Stimulated activated CD4-positive, alpha-beta T cell treated with anti-CD3 and anti-CD28 coated beads, Interleukin-2, amount 100 ng/mL, for 24 hours (primary cell): ENCODE measurements at places on chromosomes 13 and 19.

DNA sequence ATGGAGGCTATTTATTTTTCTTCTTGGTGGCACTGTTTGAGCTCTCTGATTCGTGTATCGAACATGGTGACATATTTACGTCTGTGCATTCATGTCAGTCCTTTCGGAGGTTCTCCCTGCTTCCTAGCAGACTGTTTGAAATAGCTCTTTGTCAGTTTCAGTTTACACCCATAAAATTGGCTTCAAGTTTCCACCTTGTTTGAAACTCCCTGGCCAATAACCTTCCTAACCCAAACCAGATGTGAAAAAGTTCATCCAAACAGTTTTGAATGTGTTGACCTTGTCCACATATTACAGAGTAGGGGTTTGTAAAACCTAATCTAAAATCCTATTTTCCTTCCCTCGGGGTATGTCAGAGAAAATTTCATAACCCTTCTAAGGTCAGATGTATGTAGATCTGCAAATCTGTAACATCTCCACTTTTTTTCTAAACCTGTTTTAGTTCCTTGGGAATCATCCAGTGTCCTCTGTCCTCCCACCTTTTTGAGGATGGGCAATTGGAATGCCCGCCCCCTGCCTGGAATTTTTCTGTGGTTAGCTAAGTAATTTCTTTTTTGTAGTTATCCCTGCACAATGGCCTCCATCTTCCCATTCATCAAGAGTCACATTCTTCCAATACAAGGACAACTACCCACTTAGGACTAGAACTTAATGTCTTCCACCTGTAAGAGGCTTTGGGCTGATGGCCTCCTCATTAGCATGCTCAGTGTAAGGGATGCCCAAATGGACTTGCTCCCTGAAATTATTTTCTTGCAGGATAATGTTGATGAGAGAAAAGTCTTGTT lies 499.8 kb downstream of the GPC6 start:
- DNase-seq = no peak

- DNase-seq = no peak
These were observed 3.7 kb upstream of the IRS2 start for GRCh38 chr13:109790086-109790485.

GRCh38 chr13:98994896-98995295 lies 17.0 kb upstream of the DOCK9 start:
- DNase-seq = no peak

DNA sequence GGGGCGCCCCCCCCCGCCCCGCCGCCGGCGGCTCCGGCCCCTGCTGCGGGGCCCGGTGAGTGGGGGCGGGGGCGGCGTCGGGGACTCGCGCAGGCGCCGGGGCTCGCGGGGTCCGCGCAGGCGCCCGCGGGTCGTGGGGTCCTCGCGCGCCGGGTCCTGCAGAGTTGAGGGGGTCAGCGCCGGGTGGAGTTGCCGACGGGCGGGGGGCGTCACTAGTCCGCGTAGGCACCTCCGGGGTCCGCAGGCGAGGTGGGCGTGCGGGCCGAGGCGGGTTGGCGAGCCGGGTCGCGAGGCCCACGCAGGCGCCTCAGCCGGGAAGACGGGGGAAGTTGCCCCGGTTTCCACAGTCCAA lies 365 bp downstream of the PPP6R1 start:
- peak; percentile 64 for DNase-seq

DNA sequence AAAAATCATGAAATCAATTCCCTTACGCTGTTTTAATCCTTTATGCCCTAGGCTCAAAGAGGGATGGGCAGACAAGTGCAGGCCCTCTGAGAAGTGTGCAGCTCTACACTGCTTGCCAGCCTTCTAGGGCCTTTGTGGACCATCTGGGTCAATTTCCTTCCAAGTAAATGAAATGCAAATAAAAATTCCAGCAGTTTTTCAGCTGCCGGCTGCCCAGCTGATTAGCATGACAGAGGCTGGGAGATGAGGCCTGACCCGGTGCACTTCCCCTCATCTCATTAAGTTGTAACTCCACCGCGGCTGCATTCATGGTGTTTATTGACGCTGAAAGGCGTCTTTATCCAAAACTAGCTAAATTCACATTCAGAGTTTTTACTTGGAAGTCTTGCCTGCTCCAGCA lies 47.5 kb upstream of the GSX1 start:
- no peak for DNase-seq

DNA sequence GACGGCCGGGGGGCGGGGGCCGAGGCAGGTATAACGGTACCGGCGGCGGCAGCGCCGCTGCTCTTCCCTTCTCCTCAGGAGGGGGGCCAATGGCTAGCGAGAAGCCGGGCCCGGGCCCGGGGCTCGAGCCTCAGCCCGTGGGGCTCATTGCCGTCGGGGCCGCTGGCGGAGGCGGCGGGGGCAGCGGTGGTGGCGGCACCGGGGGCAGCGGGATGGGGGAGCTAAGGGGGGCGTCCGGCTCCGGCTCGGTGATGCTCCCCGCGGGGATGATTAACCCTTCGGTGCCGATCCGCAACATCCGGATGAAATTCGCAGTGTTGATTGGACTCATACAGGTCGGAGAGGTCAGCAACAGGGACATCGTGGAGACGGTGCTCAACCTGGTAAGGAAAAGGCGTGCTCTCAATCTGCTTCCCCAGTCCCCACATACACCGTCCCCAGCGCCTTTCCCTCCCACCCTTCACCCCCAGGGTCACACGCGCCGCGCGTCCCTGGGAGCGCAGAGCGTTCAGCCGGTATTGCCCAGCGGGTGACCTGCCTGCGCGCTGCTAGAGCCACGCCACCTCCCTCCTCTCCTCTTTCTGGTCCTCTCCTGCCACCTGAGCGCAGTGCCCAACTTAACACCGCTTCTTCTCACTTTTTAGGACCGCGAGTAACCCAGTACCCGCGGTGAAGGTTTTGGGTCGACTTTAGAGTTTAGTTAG lies 814 bp downstream of the NBEA start:
- no peak for DNase-seq

DNA sequence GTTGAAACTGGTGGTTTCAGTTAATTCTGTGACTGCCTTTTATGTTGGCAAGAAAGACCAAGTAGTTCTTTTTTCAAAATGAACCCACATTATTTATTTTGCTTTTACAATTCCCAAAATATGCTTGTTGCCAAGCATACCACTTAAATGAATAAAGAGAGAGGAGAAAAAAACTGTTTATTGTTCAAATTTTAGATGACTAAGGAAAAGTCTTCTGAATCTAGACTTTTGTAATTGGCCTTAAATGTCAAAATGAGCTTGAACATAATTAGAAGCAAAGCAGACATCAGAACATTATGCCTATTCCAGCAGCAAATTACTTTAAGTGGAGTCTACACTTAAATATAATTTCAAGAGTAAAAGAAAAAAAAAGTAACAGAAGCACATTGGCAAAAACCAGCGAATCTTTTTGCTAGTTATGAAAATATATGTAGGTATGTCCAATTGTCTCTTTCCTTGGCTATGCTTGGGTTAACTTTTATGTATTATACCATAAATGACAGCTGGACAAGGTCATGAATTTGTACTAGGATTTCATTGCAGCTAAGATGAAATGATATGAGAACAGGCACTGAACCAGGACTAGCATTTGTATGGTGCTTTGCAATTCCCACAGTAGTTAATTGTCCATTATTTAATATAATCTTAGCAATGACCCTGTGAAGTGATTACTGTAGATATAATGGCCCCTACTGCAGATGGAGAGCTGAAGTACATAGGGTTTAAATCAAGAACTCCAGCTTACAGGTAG lies 211.9 kb downstream of the NALCN start:
- no peak for DNase-seq

DNA sequence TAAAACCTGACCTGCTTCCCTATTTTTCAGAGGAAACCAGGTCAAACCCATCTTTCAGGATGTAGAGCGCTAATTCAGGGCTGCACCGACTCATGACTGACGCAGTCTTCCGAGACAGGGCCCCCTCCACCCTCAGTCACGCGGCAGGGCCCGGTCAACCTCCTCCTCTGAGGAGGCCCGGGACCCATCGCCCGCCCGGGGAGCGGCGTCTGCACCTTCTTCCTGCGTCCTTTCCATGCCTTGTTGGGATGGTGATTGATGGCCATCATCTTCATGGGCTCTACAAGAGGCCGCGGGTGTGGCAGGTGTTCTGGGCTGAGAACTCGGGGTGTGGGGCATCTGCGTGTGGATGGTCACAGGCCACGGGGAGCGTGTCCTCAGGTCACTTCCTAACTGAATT lies 26.0 kb downstream of the GRTP1 start:
- no peak for DNase-seq

GRCh38 chr19:54256250-54257115 lies 590 bp downstream of the LILRB5 start:
- no peak for DNase-seq

DNA sequence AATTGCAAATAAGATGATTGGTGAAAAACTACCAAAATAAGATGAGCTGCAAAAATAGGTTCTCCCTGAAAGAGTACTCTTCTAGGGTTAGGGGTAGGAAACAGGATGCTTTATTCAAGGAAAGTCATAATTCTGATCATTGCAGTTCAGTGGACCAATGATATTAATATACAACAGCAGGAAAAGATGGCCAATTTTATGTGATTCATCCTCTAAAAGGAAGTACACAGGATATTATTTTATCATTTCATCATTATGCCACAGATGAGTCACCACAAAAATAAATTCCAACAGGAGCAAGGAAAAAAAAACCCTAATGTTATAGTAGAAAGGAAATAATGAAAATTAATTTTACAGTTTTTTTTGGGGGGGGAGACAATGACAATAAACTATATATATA lies 205.0 kb downstream of the NALCN start:
- no peak for DNase-seq

GRCh38 chr19:49588365-49589122 lies 2.4 kb upstream of the PRR12 start:
- peak; percentile 50 for DNase-seq

- DNase-seq = peak; percentile 47
These were observed 7.0 kb upstream of the MYDGF start for GRCh38 chr19:4676955-4677731.

DNA sequence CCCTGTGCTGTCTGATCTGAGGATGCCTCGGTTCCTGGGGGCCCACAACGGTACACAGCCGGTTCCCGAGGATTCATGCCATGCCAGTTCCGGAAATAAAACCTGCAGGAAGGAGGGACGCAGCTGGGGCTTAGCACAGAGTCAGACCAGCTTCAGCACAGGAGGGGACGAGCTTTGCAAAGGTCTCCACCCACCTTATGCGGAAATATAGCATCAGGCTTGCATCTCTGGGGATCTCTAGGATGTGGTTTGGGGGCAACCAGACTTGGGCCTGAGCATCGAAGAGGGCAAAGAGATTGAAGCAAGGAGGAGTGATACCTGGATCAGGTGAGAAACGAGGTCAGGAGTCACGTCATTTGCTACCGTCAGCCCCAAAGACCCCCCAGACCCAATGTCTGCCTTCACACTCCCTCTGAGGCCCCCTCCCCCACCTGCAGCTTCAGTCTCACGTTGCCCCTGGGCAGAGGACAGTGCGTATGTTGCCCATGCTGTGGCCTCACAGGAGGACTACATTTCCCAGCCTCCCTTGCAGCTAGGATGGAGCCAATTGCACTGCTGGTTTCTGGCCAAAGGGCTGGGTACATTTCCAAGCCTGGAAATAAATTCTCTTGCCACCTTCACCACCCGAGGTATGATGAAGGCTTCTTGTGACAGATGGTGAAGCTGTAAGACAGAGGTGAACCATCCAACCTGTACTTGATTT lies 12.1 kb downstream of the TYK2 start:
- DNase-seq = no peak

- DNase-seq = peak; percentile 56
These were observed 169.0 kb downstream of the TBC1D4 start for GRCh38 chr13:75312884-75313520.

- no peak for DNase-seq
These were observed 536.5 kb downstream of the KCTD12 start for GRCh38 chr13:76349700-76350099.

GRCh38 chr13:85654227-85654626 lies 145.0 kb downstream of the SLITRK6 start:
- no peak for DNase-seq

DNA sequence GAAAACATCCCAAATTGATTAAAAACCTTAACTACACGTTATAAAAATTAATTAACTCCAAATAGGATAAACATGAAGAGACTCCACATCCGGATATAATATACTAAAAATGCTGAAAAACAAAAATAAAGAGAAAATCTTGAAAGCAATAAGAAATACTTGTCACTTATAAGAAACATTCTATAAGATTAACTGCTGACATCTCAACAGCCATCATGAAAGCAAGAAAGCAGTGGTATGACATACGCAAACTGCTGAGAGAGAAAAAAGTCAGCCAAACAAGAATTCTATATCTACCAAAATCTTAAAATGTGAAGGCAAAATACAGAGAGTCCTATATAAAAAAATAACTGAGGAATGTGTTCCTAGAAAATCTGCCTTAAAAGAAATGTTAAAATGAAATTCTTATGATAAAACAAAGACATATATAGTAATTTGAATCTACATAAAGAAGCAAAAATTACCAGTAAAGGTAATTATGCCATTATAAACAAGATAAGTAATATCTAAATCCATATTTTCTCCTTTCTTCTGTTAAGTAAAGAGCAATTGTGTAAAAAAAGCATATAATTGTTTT lies 1851.1 kb downstream of the PCDH9 start:
- no peak for DNase-seq

DNA sequence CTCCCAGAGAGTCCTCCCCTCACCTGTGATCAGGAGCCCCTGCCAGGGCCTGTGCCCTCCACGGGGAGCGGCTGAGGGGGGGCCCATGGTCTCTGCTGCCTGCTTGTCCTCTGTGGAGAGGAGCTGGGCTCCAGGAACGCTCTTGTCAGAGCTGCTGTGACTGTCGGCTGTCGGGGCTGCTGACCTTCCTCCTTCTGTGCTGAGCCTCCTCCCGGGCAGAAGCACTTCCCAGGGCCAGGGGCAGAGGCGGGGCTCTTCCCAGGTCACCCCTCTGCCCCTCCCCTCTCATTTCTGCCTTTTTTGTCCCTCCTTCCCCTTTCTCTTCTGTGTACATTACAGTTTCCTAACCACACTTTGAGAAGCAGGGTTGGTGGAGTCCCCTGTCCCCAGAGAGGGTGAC lies at the start of gene CEACAM4:
CEACAM4 (minus strand) TSS at position 198 of the 400 bp plus-strand sequence; CDS start at position 87, 111 bp downstream.
- DNase-seq = no peak

DNA sequence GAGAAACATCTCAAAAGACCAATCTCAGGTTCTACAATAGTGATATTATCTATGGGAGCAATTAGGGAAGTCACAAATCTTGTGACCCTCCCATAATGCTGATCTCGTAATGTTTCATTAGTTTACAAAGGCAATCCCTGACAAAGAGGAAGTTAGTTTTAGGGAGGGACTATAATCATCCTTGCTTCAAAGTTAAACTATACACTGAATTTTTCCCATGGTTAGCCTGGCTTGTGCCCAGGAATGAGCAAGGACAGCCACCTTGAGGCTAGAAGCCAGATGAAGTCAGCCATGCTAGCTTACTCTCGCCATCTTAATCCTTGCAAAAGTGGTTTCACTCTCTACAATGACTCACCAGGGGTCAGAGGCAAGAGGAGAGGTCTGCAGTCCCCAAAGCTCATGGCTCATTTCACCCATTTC lies 5.4 kb downstream of the CEACAM3 start:
- DNase-seq = no peak
